ENCODE measurements at places on chromosomes 3 and 15.
A peak's percentile ranks its signal among the peaks of the same experiment; 100 is the strongest.

GRCh38 chr3:41276191-41276590 lies 76.9 kb downstream of the CTNNB1 start:
- DNase-seq, result no peak

DNA sequence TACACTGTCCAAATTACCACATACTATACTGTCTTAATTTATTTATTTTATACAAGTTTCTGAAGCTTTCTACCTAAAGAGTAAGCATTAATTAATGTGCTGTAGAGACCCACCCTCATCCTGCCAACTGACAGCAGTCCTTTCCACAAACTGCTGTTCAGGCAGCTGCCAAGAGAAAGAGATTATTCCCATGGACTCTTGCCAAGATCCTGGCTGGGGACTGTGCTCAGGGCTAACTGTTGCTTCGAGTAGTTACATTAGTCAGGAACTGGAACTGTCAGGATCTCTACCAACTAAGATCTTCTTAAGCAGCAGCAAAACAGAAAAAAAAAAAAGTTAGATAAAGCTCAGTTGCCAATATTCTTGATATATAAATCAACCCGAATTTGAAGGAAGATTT lies 398.8 kb downstream of the MECOM start:
- no peak for DNase-seq

DNA sequence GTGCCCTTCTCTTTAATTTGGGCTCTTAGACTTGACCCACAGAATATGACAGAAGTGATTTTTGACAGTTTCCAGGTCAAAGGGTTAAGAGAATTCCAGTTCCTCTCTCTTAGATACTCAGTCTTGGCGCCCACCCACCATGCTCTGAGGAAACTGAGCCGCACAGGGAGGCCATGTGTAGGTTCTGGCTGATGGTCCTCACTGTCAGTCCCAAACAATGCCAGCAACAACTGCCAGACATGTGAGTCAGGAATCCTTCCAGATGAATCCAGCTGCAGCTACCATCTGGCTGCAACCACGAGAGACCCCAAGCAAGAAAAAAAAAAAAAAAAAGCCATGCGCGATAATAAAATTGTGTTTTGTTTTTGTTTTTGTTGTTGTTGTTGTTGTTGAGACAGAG lies 326.6 kb downstream of the MAGI1 start:
- no peak for DNase-seq

DNA sequence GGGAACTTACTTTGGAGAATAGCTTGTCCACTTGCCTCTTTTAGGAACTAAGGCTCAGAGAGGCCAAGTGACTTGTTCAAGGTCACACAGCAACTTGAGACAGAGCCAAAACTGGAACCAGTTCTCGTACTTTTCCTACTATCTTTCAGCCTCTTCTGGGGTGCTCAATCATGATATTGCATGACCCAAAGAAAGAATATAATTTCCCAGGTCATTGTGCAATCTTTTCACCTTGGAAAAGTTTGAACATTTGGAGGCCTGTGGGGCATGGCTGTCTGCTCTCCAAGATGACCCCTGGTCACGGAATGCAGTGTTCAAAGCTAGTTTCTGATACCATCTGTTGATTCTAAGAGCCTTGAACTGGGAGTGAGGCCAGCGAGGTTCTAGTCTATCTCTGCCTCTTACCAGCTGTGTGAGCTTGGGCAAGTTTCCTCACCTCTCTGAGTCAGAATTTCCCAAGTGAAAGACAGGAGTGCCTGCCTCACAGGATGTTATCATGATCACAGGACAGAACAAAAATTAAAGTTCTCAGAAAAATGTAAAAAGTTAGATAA lies 89.7 kb downstream of the BDH1 start:
- no peak for DNase-seq

- DNase-seq, result no peak
These were observed 52.9 kb downstream of the FGD5 start for GRCh38 chr3:14871456-14872200.

DNA sequence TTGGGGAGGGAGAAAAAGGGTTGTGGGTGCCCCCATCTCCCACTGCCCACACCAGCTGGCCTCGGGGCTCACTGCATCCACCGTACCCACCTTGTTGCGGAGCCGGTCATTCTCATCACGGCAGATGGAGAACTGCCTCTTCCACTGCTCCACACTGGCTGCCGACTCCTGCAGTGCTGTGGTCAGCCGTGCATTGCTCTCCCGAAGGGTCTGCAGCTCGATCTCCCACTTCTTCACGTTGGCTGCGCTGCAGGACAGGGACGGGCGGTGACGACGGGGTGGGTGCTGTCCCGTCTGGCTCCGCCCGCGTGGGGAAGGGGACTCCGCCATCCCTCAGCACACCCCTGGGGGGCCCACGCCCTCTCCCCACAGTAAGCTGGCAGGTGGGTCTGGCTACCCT lies 45.1 kb downstream of the WHAMM start:
- no peak for DNase-seq

DNA sequence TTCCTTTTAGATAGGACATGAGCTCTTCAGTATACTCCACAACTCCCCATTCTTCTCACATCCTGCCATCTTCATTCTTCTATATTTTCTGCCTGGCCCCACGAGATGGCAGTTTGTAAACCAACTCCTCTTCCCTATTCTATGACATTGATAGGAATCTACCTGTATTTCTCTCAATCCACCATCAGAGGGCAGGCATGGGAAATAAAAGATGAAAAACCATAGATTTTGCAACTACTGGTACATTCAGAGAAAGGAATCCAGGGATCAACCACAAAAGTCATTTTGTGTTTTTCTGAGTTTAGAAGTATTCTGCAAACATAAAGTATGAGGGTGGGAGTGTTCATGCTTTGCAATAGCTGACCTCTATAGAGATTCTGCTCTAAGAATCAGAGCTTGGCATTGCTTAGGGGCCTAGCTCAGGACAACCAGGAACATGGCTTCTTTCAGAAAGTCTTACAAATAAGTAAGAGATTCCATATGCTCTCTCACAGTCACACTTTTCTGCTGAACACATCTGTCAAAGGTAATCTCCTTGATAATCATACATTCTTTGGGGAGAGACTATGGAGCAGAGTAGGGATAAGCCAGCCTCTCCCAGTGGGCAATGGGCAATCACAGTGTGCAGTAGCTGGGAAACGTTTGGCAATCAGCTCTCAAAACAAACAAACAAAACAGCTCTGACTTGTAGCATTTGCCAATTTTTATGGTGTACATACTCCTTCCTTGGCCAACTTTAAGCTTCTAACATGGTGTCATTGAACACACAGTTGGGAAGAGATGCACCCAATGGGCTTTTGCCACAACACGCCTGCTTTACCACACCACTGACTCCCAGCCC lies 43.1 kb upstream of the SLC25A36 start:
- DNase-seq, result no peak

DNA sequence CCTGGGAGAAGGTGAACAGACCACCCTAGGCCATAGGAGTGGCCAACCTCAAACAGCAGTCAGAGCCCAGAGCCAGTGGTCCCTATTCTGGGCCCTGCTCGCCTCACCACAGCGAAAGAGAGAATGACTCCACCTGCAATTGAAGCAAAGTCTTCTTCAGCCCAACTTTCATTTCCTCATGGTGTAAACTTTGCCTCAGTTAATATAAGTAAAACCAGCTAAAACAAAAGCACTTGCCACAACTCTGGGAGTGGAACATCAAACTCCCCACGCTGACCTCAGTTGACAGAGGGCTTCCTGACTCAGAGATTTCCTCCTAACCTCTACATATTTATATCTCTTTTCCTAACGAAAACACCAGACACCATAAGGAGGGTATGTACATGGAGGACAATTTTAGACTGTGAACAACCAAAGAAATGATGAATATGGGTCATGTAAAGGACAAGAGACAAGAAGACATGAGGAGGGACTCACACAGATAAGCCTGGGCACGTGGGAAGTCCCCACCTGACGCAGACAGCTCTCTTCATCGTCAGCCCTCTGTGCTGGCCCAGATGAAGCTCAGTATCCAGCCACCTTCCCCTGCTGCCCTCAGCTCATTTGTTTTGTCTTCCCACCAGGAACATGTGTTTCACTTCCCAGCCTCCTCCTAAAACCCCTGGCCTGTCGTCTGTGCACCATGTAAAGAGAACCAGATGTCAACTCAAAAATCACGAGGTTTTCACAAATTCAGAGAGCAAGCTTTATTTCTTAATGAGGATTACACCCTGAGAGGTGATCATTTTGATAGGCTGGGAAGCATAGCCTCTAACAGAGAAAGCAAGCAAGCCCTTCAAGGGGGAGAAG lies 140.9 kb downstream of the KCNMB2 start:
- DNase-seq, result no peak

DNA sequence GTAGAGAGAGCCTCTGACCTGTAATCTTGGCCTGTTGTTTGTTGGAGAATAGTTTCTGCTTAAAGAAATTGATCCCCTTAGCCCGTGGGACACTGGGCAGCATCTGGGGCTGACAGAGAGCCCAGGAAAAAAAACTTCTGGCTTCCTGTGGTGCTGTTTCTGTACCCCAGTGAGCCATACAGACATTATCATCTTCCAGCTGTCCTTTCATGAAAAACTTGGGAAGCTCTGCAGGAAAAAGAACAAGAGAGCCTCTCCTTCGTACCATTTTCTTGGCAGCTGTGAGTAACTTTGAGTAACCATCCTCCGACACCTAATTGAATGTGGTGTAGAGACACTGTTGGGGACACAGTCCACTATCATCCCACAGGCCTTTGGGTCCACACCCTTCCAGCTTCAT lies 333.0 kb downstream of the SHQ1 start:
- no peak for DNase-seq

- peak; percentile 93 for DNase-seq
These were observed 154.1 kb downstream of the TJP1 start for GRCh38 chr15:29668120-29668602.

- no peak for DNase-seq
These were observed 4.5 kb downstream of the GPR62 start for GRCh38 chr3:51959651-51960050.

DNA sequence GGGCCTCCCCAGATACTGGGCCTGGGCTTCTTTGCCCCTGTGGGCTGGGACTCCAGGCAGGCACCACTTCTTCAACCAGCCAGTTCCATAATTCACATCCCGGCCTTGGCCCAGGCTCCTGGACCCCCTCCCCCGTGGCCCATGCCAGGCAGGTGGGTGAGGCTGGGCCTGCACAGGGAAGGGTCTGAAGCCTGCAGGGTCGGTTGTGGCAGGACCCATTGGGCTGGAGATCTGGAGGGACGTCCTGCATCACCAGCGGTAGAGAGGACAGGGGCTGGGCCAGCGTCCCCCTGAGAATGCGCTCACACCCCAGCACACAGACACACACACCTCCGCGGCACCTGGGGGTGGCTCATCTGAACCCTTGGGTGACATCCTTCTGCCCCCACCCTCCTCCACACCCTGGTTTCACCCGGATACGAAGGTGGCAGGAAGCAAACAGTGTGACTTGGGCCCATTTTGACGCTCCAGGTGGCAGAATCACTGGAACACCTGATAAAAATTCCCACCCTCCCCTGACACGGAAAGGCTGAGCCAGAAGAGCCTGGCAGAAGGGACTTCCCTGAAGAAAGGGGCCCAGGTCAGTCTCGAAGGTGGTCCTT lies 15.4 kb downstream of the ZDHHC19 start:
- DNase-seq, result no peak

GRCh38 chr3:18044971-18045880 lies 302.8 kb upstream of the TBC1D5 start:
- DNase-seq, result no peak

- peak; percentile 70 for DNase-seq
These were observed 74.1 kb upstream of the RNF7 start for GRCh38 chr3:141663993-141664392.

DNA sequence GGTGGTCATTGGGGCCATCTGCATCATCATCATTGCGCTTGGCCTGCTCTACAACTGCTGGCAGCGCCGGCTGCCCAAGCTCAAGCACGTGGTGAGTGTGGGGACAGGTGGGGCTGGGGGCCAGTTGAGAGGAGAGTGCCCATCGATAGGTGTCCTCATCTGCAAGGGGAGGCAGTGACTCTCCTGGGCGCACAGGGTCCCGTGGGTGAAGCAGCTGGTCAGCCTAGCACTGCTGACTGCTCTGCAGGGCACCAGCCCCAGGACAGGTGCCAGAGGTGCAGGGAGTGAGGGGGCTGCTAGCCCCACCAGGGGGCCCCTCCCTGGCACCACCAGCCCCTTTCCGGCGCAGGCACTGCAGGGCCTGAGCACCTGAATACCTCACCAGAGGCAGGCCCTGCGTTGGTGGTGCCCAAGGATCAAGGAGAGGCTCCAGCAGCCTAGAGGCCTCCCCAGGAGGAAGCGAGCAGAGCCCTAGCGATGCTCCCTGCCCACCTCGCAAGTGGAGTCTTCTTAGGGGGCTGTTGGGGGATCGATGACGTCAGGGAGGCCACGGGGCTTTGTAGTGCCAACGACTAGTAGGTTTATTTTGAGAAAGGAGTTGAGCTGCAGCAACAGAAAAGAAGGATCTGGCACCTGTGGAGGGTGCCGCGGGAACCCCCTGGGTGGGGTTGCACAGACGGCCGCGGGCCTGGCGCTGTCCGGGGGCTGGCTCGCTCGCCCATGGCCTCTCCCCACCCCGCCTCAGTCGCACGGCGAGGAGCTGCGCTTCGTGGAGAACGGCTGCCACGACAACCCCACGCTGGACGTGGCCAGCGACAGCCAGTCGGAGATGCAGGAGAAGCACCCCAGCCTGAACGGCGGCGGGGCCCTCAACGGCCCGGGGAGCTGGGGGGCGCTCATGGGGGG lies 976 bp upstream of the ABTB1 start:
- DNase-seq, result no peak

GRCh38 chr3:71250026-71250425 lies 333.5 kb downstream of the FOXP1 start:
- DNase-seq, result no peak

Measured in ELF-1 (cell line).